Hematopoietic multipotent progenitor cell treated with erythropoietin and hydrocortisone succinate and interleukin-3 and kit ligand, for 17 days (in vitro differentiated cells): ENCODE measurements at places on chromosomes 6 and 20.

GRCh38 chr6:18961566-18961965 lies 574.4 kb downstream of the RNF144B start:
- no peak for DNase-seq

DNA sequence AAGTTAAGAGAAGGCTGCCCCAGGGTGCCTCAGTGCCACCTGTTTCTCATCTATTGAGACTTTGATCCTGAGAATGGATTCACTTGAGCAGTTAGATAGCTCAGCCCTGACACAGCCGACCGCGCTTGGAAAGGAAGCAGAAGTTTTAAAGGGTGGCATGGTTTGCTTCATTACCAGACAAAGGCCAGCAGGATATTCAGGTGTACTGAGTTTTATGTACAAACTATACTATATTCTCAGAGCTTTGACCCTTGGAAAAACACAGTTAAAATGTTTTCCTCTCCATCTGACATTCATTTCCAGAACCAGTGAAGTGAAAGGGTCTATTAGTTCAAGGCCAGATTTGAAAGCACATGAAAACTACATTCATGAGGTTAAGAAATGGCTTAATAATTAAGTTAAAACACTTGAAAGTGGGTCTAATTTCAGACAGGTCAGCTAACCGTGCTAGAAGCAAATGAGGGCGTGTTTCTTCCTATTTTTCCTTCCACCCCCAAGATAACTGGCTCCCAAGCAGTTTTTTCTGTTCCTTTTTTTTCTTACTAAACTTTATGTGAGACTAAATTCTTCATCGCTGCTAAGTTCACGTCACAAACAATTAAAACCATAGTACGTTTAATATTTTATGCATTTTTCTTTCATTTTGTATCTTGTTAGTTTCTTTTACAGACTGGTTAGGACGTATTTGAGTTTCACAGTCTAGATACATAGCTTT lies 385.3 kb upstream of the SOX4 start:
- no peak for DNase-seq

GRCh38 chr6:131982740-131983259 lies 31.6 kb upstream of the CCN2 start:
- no peak for DNase-seq

DNA sequence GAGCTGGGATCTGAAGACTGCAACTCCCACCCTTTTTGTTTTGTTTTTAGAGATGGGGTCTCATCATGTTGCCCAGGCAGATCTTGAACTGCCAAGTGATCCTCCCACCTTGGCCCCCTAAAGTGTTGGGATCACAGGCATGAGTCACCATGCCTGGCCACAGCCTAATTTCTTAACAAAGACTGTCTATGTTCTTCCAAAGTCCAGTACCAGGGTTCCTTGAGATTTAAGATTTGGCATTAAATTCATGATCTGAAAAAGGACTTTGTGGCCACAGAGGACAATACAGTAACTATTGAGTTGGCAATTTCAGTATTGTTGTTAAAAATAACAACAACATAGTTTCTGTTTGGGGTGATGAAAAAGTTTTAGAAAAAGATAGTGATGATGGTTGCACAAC lies 28.7 kb upstream of the BEND3 start:
- no peak for DNase-seq

- no peak for DNase-seq
These were observed 79.9 kb upstream of the MPC1 start for GRCh38 chr6:166462461-166463135.
